ENCODE measurements at places on chromosomes 5 and 9.

GRCh38 chr5:32301891-32302290, 10.8 kb downstream of the MTMR12 start:
- no peak for DNase-seq

GRCh38 chr5:67677422-67677970, 480.9 kb upstream of the CD180 start:
- DNase-seq = no peak

GRCh38 chr9:25442526-25442925, 235.7 kb downstream of the TUSC1 start:
- no peak for DNase-seq

GRCh38 chr5:119063579-119064379, 7.1 kb upstream of the DMXL1 start:
- DNase-seq = no peak

- DNase-seq = no peak
These were observed 262.9 kb upstream of the DMAC1 start for GRCh38 chr9:8062459-8062858.

DNA sequence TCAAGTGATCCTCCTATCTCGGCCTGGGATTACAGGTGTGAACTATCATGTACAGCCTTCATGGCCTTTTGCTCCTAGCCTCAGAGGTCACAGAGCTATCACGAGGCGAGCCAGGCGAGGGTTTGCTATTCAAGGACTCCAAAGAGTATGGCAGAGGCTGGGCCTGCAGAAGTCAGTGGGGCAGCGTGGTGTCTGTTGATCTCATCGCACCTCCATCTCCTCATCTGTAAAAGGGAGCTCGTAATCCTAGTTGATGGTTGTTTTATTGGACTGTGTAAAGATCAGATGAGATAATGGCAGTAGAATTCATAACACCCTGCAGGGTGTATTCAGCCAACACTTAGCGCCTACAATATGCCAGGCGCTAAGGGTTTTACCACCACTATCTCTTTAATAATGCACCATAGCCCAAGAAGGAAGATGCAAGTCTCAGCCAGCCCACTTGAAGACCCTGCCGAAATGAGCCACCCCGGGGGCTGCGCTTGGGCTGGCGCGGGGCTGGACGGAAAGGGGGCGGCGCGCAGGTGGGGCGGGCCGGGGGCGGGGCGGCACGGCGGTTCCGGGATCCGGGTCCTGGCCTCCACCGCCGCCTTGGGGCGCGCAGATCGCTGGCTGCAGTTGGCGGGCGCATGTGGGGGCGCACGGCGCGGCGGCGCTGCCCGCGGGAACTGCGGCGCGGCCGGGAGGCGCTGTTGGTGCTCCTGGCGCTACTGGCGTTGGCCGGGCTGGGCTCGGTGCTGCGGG, at the start of gene GALNT12:
Gene GALNT12 (plus strand): TSS at position 601 of the 744 bp plus-strand sequence. CDS start 29 bp downstream, at position 630.
- peak; percentile 42 for DNase-seq

GRCh38 chr5:128597156-128597555, 59.1 kb upstream of the FBN2 start:
- DNase-seq = no peak

DNA sequence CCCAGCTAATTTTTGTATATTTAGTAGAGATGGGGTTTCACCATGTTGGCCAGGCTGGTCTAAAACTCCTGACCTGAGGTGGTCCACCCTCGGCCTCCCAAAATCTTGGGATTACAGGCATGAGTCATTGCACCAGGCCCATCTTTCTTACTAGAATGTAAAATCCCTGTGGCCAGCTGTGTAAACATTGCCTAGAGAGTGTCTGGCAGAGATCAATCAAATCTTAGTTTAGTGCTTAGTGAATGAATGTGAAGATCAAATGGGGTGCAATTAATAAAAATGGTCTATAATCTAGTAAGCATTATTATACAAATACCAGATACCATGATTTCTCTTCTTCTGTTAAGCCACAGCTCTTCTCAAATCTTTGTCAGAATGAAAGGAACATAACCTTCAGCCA, 289.9 kb downstream of the KCTD16 start:
- no peak for DNase-seq

DNA sequence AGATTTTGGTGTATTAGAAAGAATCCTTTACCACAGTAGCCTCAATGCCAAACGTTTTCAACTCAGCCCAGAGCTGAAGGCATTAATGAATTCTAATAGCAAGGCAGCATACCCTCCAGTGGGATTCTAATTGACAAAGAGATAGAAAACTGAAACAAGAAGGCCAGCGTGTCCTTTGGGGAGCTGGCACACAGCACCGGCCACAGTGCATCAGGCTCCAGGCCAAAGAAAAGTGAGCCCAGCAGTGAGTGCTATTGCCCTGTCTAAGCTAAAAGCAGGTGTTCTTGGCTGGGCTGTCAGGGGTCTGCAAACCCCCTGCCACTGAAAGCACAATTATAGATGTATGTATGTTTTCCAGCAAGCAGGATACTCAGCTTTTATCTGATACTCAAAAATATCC, 40.4 kb downstream of the PPIC start:
- no peak for DNase-seq

GRCh38 chr9:7304627-7304995, 495.0 kb downstream of the DMAC1 start:
- DNase-seq = no peak

- DNase-seq = no peak
These were observed 139.2 kb downstream of the SPOCK1 start for GRCh38 chr5:137359941-137360340.

GRCh38 chr5:127307868-127308267, 17.3 kb downstream of the MEGF10 start:
- no peak for DNase-seq

DNA sequence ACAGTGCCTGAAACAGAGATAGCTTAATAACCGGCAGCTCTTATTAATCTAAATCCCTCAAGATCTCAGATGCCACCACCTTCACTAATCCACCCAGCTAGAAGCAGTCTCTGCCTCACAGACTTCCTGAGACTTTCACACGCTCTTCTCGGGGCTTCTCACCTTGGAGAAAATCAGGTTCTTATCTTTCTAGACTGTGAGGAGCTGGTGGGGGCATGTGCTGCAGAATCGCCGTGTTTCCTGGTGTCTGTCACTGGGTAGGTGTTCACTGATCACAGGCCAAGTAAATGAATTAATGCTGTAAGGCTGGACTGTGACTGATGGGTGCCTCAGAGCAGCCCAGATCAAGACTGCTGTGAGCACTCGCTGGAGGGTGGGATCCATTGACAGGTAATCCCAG, 101.7 kb downstream of the PSD2 start:
- no peak for DNase-seq

DNA sequence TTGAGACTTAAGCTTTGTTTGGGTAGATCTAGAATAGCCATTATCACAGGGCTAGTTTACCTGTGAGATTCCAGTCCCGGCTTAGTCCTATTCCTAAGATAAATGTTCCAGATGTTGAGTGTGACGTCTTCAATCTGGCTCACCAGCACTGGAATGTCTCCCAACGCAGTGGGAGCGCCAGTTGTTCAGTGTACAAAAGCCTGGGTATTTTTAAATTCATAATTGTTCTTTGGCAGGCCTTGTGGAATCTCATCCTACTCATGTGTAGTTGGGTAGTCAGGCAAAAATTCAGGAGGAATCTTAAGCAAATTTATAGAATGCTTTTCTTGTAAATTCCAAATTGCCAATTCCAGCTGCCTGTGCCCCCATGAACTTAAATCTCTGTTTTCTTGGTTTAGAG, 272.6 kb upstream of the KCNN2 start:
- no peak for DNase-seq

Measured in activated T-helper 1 cell treated with Interleukin-2 at 50 U/mL for 16 hours (primary cell).